Stimulated activated CD8-positive, alpha-beta memory T cell treated with anti-CD3 and anti-CD28 coated beads, Interleukin-2, amount 100 ng/mL, for 1 hour (primary cell): ENCODE measurements at places on chromosomes 16 and 17.

DNA sequence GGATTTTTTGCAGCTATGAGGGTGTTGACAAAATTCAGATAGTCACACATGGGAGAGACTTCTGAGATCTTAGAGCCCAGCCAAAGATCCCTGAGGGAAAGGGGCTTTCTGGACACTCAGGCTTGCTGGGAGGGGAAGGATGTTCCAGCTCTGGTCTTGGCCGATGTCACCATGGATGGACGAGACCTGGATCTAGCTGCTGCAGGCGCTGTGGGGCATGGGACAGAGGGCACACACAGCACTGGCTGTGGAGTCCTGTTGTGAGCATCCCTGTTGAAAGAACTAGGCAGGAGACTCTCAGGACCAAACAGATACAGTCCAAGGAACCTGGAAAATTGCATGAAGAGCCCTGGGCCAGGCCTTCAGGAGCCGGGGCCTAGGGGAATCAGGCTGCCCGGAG, 80.1 kb upstream of the SDK2 start:
- no peak for DNase-seq

DNA sequence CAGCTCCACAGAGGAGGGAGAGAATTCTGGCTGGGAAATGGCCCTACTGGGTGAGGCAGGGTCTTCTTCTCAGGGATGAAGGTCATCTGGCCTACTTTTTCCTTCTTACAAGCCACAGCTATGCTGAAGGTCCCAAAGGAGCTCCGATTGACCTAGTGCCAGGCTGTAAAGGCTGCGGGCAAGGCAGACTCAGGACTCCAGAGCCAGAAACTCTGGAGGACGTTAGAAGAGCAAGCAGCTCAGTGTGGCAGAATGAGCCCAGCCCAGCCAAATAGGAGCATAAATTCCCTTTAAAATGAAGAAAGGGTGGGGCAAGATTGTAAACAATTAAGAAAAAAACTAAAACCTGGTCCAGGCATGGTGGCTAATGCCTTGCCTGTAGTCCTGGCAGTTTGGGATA, 20.1 kb upstream of the CNOT1 start:
- DNase-seq, result no peak

GRCh38 chr16:70572050-70572925, 48.7 kb downstream of the SF3B3 start:
- no peak for DNase-seq

DNA sequence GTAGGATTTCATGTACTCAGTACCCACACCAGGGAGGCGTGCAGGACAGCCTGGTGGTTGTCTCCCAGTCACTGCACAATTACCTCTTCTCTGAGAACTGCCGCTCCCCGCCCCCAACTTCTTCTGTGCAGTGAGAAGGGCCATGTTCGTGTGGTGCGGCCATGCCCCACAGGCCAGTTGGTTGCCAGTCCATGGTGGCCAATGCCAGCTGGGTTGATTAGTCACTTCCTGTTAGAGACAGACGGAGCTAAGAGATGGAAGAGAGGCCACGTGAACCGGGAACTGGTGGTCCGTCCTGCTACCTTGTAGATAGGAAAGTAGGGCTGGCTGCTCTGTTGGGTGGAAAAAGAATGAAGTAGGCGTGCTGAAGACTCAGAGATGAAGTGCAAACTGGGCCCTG, 206.5 kb downstream of the ABCC12 start:
- no peak for DNase-seq

DNA sequence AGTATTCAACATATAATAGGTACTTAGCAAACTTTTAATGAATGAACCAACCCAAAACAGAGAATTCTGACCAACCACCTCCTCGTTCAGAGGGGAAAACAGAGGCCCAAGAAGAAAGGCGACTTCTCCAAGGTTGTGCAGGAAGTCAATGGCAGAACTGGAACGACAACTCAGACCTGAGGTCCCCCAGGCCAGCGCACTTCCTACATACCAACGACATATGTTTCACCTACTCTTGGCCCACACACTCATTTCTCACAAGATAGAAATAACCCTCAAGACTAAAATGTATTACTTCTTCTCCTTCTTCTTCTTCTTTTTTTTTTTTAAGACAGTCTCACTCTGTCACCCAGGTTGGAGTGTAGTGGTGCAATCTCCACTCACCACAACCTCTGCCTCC, 14.4 kb downstream of the CHCT1 start:
- DNase-seq, result no peak

GRCh38 chr16:69930117-69930776, 20.9 kb upstream of the CLEC18A start:
- peak; percentile 5 for DNase-seq

DNA sequence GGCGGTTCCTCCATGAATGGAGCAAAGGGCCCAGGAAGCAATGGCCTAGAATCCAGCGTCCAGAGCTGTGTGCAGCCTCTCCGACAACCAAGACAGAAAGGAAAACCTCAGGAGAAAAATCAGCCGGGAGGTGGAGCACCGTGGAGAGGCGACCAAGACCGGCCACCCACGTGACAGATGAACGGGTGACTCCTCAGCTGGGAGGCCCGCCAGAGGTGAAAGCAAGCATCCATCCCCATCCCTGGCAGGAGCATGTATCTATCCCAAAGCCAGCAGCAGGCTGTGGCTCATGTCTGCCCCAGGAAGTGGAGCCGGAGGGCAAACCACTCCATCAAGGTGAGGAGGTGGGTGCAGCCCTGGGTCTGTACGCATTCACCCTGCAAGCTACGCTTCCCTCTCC, 52.1 kb downstream of the FOXL1 start:
- DNase-seq, result no peak

DNA sequence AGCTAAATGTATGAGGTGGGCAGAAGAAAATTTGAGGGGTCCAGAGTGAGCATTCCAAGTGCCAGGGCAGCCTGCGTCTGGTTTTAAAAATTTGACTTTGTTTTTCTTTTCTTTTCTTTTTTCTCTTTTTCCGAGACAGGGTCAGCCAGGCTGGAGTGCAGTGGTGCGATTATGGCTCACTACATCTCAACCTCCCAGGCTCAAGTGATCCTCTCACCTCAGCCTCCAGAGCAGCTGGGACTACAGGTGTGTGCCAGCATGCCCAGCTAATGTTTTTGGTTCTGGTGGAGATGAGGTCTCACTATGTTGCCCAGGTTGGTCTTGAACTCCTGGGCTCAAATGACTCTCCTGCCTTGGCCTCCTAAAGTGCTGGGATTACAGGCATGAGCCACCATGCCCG, 15.6 kb downstream of the SMPD3 start:
- DNase-seq, result no peak

DNA sequence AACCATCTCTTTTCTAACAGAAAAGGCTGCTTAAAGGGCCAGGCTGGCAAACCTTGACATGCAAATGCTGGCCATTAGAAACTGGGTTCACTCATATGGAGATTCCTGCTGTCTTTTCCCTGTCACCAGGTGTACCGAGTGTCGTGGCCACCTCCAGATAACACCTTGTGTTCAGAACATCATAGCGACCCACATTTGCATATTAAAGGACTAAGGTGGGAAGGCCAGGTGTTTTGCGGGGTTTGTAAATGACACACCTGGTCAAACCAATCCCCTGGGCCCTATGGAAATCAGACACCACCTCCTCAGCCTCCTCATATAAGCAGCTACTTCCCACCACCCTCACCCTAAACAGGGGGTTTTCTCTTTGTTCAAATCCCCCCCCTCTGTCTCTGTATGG, 2.5 kb upstream of the AIPL1 start:
- no peak for DNase-seq

DNA sequence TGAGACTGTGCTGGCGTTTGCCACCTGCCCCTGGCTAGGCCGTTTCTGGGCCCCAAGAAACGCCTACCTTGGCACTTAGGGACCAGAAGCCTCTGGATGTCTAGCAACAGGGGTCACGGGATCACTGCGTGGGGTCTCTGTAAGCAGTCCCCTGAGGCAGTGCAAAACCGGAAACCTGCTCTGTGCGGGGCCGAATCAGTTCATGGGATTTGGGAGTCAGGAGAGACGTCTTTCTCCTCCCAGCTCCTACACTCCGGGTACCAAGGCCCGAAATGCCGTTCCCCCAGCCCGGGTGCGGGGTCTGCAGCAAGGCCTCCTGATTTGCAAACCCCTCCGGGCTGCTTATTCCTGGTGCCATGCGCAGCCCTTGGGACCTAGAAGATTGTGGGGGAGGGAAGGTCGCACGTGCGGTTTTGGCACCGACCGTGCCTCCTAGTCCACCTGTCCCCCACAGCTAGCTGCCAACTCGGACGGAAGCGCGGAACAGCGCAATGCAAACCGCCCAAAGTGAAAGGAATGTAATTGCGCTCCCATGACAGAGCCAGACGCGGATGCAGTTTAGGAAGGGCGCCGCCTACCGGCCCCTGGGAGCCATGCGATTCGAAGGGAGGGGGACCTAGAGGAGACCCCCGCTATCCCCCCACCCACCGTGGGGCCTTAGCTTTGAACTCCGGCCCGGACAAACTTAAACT, 6.5 kb downstream of the IRX5 start:
- no peak for DNase-seq

DNA sequence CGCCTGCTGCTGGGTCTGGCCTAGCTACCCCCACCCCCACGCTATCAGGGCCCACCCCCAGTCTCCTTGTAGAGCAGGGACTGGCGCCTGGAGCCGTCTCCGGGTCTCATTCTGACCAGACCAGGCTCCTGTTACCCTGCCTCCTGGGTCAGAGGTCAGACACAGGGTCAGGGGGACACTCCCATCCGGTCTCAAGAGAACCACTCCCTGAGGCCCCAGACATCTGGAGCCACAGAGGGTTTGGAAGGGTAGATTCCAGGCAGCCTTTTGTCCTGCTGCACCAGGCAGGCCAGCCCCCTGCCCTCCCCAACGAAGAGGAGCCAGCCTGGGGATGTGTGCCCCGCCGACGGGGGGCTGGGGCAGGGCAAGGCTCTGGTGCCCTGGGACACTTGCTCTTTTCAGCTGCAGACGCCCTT, 944 bp upstream of the WFIKKN1 start:
- DNase-seq, result no peak

GRCh38 chr16:1093284-1094123, 2.5 kb downstream of the C1QTNF8 start:
- DNase-seq, result no peak

- DNase-seq, result no peak
Observed at GRCh38 chr17:57767561-57767960, 22.5 kb upstream of the CCDC182 start.

DNA sequence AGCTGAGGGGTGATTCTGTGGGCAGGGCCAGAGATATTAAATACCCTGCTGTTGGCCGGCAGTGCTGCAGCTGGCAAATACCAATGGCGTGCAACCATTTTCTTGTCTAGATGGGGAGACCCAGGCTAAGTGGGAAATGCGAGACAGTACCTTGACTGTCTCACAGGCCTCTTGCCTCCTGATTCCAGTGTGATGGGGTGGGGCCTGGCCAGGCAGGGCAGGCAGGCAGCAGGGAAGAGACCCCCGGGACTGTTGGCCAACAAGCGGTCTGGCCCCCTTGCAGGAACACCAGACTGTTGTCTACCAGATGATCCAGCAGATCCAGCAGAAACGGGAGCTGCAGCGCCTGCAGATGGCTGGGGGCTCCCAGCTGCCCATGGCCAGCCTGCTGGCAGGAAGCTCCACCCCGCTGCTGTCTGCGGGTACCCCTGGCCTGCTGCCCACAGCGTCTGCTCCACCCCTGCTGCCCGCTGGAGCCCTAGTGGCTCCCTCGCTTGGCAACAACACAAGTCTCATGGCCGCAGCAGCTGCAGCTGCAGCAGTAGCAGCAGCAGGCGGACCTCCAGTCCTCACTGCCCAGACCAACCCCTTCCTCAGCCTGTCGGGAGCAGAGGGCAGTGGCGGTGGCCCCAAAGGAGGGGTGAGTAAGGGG, 5.7 kb upstream of the CISD3 start:
- DNase-seq, result no peak
